ENCODE measurements at places on chromosomes 5 and 9.

DNA sequence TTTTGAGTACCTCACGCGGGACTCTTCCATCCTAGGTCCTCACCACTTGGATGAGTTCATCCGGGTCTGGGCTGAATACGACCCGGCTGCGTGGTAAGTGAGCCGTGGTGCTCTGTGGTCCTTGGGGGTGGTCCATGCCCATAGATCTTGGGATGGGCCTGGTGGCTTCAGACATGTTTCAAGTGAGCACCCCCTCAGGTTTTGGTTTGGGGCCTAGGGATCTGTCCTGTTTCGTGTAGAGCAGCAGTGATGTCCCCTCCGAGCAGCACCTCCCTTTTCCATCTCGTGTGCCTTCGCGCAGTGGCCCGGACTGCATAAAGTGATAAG, 218.9 kb downstream of the CACNA1B start:
- no peak for DNase-seq

- DNase-seq, result no peak
Measured at GRCh38 chr5:126020770-126021169, 402.4 kb upstream of the GRAMD2B start.

DNA sequence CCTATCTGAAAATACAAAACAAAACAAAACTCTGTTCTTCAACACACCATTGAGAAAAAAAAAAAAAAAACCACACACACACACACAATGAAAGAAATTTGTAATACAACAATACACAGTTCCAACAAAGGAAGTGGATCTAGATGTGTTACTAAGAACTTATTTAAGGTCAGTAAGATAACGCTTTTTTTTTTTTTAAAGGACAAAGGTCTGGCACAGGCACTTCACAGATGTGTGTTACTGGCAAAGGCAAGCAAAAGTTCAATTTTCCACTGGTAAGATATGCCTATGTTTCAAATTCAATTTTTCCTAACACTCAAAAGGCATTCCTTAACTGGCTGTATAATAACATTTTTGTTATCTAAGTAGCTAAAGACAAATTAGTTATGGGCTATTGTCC, 3.6 kb downstream of the RFK start:
- no peak for DNase-seq

DNA sequence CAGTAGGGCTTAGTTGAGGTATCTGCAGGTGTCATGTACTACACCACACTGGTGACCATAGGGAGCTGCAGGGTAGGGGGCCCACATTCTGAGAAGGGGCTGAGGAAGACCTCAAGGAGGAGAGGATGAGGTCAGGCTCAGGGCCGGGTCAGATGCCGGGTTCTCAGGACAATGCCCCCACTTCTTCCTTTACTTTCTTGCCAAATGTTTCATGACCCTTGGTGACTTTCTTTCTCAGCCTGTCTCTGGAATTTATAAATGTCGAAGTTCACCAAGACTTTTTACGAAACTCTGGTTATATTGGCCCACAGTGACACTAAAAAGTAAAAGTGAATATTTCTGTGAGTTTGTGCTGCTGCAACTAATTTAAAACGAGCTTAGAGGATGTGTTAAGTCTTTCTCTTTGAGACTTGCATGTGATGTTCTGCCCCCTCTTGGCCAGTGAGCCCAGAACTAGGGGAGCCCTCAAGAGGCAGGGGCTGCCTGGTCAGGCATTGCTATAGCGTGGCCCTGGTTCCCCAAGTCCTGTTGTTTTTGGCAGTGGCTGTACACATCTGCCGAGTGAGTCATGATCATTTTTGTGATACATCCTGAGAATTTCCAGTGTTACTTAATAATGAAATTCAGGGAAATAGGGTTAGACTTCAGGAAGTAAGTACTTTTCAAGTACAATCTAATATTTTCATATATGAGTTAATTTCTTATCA, 11.2 kb downstream of the ACO1 start:
- no peak for DNase-seq

GRCh38 chr9:35237311-35237710, 75.5 kb downstream of the UNC13B start:
- DNase-seq, result peak; percentile 53

DNA sequence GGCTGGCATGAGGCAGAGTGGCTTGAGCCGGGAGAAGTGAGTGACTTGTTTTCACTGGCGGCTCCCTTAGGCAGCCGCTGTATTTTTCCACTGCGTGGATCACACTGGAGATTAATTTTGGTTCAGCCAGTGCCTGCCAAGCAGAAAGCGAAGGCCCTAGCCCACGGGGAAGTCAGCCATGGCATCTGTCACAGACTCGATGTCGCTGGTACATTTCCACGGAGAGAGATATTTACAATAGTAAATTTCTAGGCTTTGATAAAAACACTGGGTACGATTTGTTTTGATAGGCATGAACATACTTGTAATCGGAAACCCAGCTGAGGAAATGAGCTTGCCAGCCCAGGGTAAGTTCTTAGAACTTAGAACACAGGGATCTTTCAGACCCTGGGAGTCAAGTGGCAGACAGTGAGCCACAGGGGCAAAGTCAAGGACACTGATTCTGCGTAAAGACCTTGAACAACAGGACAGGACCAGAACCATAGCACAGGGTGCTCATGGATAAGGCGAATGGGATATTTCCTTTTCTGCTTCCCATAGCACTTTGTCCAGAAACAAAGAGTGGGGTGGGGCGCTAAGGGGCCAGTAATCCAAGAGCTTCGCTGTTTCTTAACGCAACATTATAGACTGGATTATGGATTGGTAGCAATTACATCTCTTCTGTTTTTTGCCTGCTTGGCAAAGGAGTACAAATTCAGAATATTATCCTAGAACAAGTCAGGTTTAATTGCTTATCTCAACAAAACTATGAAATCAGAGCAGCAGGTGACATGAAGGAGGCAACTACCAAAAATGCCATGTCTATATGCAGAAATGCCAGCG, 4.5 kb downstream of the DUSP1 start:
- DNase-seq, result no peak

DNA sequence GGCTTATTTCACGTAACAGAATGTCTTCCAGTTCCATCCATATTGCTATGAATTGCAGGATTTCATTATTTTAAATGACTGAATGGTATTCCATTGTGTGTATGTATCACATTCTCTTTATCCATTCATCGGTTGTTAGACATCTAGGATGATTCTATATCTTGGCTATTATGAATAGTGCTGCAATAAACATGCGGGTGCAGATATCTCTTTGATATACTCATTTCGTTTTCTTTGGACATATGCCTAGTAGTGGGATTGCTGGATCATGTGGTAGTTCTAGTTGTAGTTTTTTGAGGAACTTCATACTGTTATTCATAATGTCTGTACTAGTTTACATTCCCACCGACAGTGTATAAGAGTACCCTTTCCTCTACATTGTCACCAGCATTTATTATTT, 460.5 kb downstream of the MAN2A1 start:
- DNase-seq, result no peak

- peak; percentile 36 for DNase-seq
Measured at GRCh38 chr5:115246361-115246991, 16.2 kb downstream of the PGGT1B start.

DNA sequence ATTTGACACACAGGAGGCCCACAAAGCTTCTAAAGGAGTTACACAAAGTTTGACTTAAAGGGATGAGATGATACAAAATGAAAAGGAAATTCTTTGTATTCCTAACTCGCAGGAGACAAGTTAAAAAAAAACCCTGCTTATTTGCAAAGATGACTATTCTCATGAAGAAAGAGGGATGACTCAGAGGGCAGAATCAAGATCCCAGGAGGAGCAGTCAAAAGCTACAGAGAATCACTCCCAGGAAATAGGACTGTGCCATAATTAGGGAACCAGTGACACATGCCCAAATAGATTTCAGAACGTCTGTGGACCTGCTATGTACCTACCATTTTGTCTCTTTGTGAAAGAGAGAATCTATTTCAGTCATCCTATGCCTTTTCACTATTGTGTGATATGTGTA, 103.5 kb upstream of the ARRDC3 start:
- DNase-seq, result no peak

- no peak for DNase-seq
Measured at GRCh38 chr5:4879075-4879474, 261.1 kb upstream of the ADAMTS16 start.

- DNase-seq, result no peak
Measured at GRCh38 chr5:120372899-120373298, 91.2 kb upstream of the PRR16 start.

DNA sequence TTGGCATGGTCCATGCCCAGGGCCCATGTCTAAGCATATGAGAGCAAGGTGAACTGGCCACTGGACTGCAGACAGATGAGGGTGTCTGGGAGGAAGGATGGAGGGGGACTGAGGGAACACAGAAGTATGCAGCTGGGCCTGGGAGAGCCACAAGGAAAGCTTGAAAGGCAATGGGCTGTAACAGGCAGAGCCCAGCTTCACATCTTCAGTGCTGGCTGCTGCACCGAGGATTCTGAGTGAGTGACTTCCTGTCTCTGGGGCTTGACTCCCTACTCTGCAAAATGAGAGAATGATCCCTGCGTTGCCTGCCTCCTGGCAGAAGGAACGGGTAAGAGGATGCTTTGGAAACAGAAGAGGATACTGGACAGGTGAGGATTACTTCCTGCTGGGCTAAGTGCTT, 29.0 kb downstream of the COL15A1 start:
- peak; percentile 21 for DNase-seq

DNA sequence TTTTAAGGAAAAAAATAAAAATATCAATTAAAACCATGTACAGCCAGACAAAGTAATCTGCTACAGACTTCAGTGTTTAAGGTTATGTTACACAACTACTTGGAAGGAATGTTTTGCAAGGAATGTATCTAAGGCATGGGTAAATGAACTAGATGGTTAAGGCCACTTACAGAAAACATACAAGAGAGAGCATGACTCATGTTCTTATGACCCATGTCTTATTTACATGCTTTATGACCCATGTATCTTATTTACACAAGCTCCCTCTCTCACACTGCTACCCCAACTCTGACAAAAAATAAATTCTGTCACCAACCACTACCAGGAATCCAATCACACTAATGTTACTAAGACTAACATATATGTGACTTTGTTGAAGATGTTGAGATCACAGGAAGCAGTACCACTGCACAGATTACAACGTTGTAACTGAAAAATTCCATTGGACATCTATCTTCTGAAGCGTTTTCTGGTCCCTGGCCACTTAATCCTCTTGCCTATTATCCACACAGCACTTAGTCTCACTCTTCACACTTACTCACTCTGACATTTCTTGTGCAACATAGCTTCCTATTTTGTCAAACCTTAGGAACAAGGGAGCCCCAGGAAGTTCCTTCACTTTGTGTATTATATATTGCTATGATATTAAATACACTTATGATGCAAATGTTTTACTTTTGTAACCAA, 1630.1 kb upstream of the C9orf72 start:
- DNase-seq, result no peak

- peak; percentile 45 for DNase-seq
Measured at GRCh38 chr5:146645342-146645741, 129.4 kb upstream of the GPR151 start.

- DNase-seq, result no peak
Measured at GRCh38 chr5:135546912-135547311, 11.1 kb upstream of the NEUROG1 start.

DNA sequence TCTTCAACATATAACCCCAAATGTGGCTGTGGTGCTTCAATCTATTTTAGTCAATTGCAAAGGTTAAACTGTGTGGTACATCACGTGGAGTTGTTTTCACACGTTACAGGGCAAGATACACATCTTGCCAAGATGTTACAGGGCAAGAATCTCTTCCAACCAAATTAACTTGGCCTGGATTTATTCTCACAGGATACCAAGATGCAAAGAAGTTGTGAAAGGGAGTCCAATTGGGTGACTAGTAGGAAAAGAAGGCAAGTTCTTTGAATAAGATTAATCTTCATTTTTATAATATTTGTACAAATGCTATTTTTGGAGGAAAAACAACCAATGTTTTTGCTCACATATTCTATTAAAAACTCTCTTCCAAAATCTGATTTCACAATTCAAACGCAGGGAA, 4.8 kb upstream of the IFNA8 start:
- no peak for DNase-seq

DNA sequence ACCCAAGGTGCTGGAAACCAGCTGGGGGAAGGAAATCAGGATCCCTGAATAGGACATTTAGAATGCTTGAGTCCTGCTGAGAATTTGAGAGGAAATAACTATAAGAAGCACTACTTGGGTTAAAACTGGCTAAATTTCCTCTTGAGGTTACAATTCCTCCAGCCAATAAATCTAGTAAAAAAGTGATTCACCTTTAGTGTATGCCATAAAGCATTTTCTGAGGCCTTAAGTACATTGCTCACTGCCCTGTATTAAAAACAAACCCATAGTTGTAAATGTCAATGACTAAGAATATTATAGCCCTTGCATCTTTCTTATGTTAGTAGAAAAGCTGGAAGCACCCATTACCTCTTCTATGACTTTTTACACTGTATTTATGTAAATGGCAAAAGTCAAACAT, 634.7 kb upstream of the ARRDC3 start:
- DNase-seq, result no peak

All from NCI-H345 (cell line).